ENCODE measurements at places on chromosomes 2 and 18. TPM values are rescaled to one million over a fixed set of nuclear protein-coding genes. Genes with fewer than 3 reads are reported as not detected.

- H3K4me3 ChIP-seq, result no peak overlapping the region
- no peaks in the 10 kb centered on the region for H3K4me1 ChIP-seq
Measured at GRCh38 chr2:216743781-216744180, 48.4 kb upstream of the IGFBP5 start.

Gene SERPINB12
- not detected for total RNA-seq

DNA sequence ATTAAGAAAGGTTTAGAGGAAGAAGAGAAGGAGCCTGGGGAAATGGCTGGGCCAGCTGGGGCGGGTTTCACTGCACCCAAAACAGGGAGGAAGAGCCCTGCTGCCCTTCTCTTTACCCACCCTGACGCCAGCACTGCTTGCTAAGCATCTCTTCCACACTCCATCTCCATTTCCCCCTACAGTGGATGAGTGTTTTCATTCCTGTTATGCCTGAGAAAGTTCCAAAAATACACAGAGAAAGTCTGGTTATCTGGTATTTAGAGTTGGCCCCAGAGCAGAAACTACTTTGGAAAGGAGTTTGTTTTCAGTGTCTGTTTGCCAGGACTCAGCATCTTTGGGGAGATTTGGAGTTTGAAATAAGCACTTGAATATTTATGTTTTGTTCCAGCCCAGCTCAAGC, 451.0 kb downstream of the SLC4A3 start:
- no peaks in the 10 kb centered on the region for H3K27me3 ChIP-seq
- H3K27ac ChIP-seq, result no peak overlapping the region
- peak; percentile 54 for DNase-seq
- H3K4me1 ChIP-seq, result peaks cover 27% of the 10 kb centered on the region
- no peaks in the 10 kb centered on the region for H3K36me3 ChIP-seq

Gene REG3A
- not detected for total RNA-seq

GRCh38 chr2:64330281-64331113, 123.5 kb upstream of the LGALSL start:
- no peaks in the 10 kb centered on the region for H3K36me3 ChIP-seq
- no peaks in the 10 kb centered on the region for H3K27me3 ChIP-seq
- peak; percentile 88 for DNase-seq
- H3K27ac ChIP-seq, result peak overlapping the region; percentile 66
- no peak overlapping the region for H3K4me3 ChIP-seq

Gene UGT1A5
- total RNA-seq, result not detected

DNA sequence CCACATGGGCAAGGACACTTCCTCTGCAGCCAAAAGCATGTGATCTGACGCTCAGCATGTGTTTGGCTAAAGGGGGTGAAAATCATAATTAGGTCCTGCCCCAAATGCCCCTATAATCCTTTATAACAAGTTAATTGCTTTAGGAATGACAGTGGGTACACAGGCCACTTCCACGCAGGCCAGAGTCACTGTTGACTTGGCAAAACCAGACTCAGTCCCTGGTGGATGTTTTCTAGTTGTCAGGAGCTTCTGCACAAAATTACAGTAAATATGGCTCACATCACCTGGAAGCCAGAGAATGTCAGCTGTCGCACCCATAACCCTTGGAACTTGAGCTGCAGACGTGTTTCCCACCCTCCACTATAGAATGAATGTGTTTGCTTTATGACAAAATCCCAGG, 13.3 kb upstream of the PXDN start:
- no peaks in the 10 kb centered on the region for H3K27me3 ChIP-seq
- no peak overlapping the region for H3K27ac ChIP-seq
- no peaks in the 10 kb centered on the region for H3K36me3 ChIP-seq

Gene ACADL
- 34.8 TPM for total RNA-seq

Gene OSR1
- 36.2 TPM for total RNA-seq

- H3K27ac ChIP-seq, result no peak overlapping the region
- H3K36me3 ChIP-seq, result peaks cover 35% of the 10 kb centered on the region
- no peaks in the 10 kb centered on the region for H3K27me3 ChIP-seq
- no peaks in the 10 kb centered on the region for H3K4me1 ChIP-seq
- no peak for DNase-seq
- no peak overlapping the region for H3K4me3 ChIP-seq
Measured at GRCh38 chr2:218746960-218747359, 35.0 kb upstream of the CYP27A1 start.

Gene MYCN
- total RNA-seq, result 5.2 TPM

Gene SULT1C2
- total RNA-seq, result 4.8 TPM

Gene UGT1A3
- total RNA-seq, result not detected

Gene ZNF513
- 8.0 TPM for total RNA-seq

GRCh38 chr2:232795920-232796319, 19.6 kb upstream of the KCNJ13 start:
- H3K4me1 ChIP-seq, result no peaks in the 10 kb centered on the region
- H3K27me3 ChIP-seq, result no peaks in the 10 kb centered on the region
- no peak overlapping the region for H3K27ac ChIP-seq
- no peak overlapping the region for H3K4me3 ChIP-seq
- H3K36me3 ChIP-seq, result peaks cover 40% of the 10 kb centered on the region

Gene RNF152
- total RNA-seq, result 55.6 TPM

DNA sequence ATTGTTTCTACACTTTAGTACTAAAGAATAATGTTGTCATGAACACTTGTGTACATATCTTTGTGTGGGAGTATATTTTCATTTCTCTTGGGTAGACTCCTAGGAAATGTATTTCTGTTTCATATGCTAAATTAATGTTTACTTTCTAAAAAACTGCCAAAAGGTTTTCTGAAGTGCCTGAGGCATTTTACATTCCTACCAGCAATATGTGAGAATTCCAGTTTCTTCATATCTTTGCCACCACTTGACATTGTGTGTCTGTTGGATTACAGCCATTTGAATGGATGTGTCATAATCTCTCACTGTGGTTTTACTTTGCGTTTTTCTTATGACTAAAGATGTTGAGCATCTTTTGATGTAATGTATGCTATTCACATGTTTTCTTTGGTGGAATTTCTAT, 428.2 kb upstream of the KCNH7 start:
- DNase-seq, result no peak
- no peaks in the 10 kb centered on the region for H3K36me3 ChIP-seq

GRCh38 chr2:32068-32467, 14.2 kb downstream of the FAM110C start:
- no peaks in the 10 kb centered on the region for H3K27me3 ChIP-seq
- H3K36me3 ChIP-seq, result no peaks in the 10 kb centered on the region
- no peak for DNase-seq
- no peaks in the 10 kb centered on the region for H3K4me1 ChIP-seq

Gene FMNL2
- total RNA-seq, result 81.4 TPM

Gene ATG4B
- total RNA-seq, result 74.9 TPM

GRCh38 chr2:217418544-217418943, 558.7 kb upstream of the TNP1 start:
- no peak overlapping the region for H3K4me3 ChIP-seq
- H3K36me3 ChIP-seq, result no peaks in the 10 kb centered on the region

DNA sequence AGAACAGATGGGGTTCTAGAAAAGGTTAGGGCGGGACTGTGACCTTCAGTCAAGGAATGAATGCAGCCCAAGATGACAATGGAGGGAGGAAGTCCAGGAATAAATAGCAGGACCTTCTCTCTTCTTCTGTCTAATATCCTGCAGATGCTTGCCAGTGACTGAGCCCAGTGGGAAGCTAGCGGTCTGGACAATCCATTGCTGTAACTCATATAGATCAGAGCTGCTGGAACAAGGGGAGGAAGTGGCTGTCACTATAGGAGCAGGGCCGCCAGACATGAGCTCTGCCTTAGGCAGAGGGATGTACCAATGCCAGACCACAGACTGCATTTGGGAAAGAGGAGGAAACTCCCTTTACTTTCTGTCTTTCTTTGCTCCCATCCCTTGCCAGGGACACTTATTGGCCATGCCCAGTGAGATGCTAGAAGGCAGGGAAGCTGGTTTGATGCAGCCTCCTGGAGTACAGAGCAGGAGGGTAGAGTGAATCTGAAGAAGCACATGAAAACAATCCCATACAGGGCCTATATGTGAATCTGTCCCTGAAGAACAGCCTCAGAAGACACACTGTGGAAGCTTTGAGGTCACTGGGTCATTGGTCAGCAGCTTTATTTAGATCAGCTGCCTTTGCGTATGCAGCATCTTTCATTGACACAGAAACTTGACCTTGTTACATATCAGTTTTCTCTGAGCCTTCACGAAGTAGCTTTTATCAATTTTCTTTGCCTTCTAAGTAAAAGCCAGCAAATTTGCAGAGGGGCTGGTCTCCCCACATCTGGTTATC, 65.4 kb downstream of the CCDC85A start:
- no peaks in the 10 kb centered on the region for H3K4me1 ChIP-seq
- H3K36me3 ChIP-seq, result no peaks in the 10 kb centered on the region
- H3K27me3 ChIP-seq, result no peaks in the 10 kb centered on the region
- no peak overlapping the region for H3K4me3 ChIP-seq

Gene LOXHD1
- 1.9 TPM for total RNA-seq

- no peak for DNase-seq
- no peaks in the 10 kb centered on the region for H3K4me1 ChIP-seq
- no peak overlapping the region for H3K4me3 ChIP-seq
- no peak overlapping the region for H3K27ac ChIP-seq
- H3K36me3 ChIP-seq, result no peaks in the 10 kb centered on the region
Measured at GRCh38 chr2:168998609-168999211, 32.4 kb downstream of the ABCB11 start.

GRCh38 chr18:44579028-44579702, 101.5 kb upstream of the SETBP1 start:
- no peak overlapping the region for H3K27ac ChIP-seq
- no peaks in the 10 kb centered on the region for H3K36me3 ChIP-seq
- no peak overlapping the region for H3K4me3 ChIP-seq

Gene SIX2
- total RNA-seq, result 0.34 TPM

Gene GPR45
- total RNA-seq, result not detected

Gene MREG
- total RNA-seq, result 16.4 TPM

- no peaks in the 10 kb centered on the region for H3K27me3 ChIP-seq
- H3K4me1 ChIP-seq, result no peaks in the 10 kb centered on the region
- no peak overlapping the region for H3K27ac ChIP-seq
- DNase-seq, result peak; percentile 60
- no peak overlapping the region for H3K4me3 ChIP-seq
Measured at GRCh38 chr2:72770879-72771461, 54.9 kb downstream of the EXOC6B start.

Gene SESTD1
- 96.4 TPM for total RNA-seq

- no peaks in the 10 kb centered on the region for H3K27me3 ChIP-seq
- no peaks in the 10 kb centered on the region for H3K4me1 ChIP-seq
- no peak overlapping the region for H3K27ac ChIP-seq
- H3K36me3 ChIP-seq, result no peaks in the 10 kb centered on the region
- H3K4me3 ChIP-seq, result no peak overlapping the region
Measured at GRCh38 chr2:195413422-195413821, 243.6 kb upstream of the SLC39A10 start.

Gene TRIM43
- total RNA-seq, result not detected

Gene FAM124B
- 1.6 TPM for total RNA-seq

DNA sequence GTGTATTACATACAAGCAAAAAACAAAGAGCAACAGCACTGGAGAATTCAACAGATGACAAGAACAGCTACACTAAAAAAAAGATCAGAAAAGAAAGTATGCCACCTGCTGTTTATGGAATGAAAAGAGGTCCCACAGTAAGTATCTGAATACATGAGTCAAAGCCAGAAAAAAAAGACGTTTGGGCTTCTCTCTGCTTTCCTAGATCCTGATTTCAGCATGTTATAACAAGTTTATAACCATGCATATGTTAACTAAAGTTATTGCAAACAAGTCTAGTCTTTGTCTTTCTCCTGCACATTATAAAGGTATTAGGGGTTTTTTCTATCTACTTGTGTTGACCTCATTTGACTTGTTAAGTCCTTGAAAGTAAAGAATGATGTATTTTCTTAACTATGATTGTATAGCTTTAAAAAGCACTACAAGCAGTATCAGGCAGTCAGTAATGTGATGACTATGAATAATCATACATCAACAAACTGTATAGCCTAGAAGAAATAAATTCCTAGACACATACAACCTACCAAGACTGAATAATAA, 108.5 kb upstream of the COL5A2 start:
- no peaks in the 10 kb centered on the region for H3K27me3 ChIP-seq
- no peak overlapping the region for H3K27ac ChIP-seq
- DNase-seq, result peak; percentile 87

Gene DYNAP
- not detected for total RNA-seq

Gene GLI2
- total RNA-seq, result 5.8 TPM

GRCh38 chr18:56146565-56146964, 491.8 kb downstream of the TXNL1 start:
- H3K4me1 ChIP-seq, result no peaks in the 10 kb centered on the region
- H3K27me3 ChIP-seq, result no peaks in the 10 kb centered on the region
- H3K36me3 ChIP-seq, result no peaks in the 10 kb centered on the region
- DNase-seq, result no peak
- no peak overlapping the region for H3K4me3 ChIP-seq

GRCh38 chr18:32469691-32470459, 807 bp downstream of the GAREM1 start:
- H3K27me3 ChIP-seq, result no peaks in the 10 kb centered on the region
- no peaks in the 10 kb centered on the region for H3K36me3 ChIP-seq
- peak overlapping the region; percentile 15 for H3K27ac ChIP-seq
- H3K4me3 ChIP-seq, result peak overlapping the region; percentile 59

GRCh38 chr2:44100351-44100750, 68.3 kb upstream of the PPM1B start:
- no peak overlapping the region for H3K4me3 ChIP-seq
- no peaks in the 10 kb centered on the region for H3K27me3 ChIP-seq
- H3K4me1 ChIP-seq, result no peaks in the 10 kb centered on the region
- DNase-seq, result no peak

GRCh38 chr2:207137596-207138337, 28.0 kb downstream of the KLF7 start:
- H3K4me3 ChIP-seq, result no peak overlapping the region
- no peaks in the 10 kb centered on the region for H3K27me3 ChIP-seq

Gene IAH1
- 29.4 TPM for total RNA-seq

- H3K27ac ChIP-seq, result no peak overlapping the region
- H3K36me3 ChIP-seq, result no peaks in the 10 kb centered on the region
- H3K4me1 ChIP-seq, result no peaks in the 10 kb centered on the region
- H3K27me3 ChIP-seq, result no peaks in the 10 kb centered on the region
Measured at GRCh38 chr2:177348733-177349693, 43.6 kb upstream of the AGPS start.

GRCh38 chr2:236738030-236738429, 168.4 kb downstream of the ACKR3 start:
- H3K27ac ChIP-seq, result no peak overlapping the region
- no peaks in the 10 kb centered on the region for H3K36me3 ChIP-seq
- peaks cover 6% of the 10 kb centered on the region for H3K4me1 ChIP-seq
- no peaks in the 10 kb centered on the region for H3K27me3 ChIP-seq
- DNase-seq, result no peak
- no peak overlapping the region for H3K4me3 ChIP-seq

Gene TXNL1
- 54.3 TPM for total RNA-seq

Gene IGFBP5
- total RNA-seq, result 139 TPM

Gene SF3B1
- 432 TPM for total RNA-seq

Gene CCDC150
- 7.1 TPM for total RNA-seq

Measured in lung (tissue), 17 donors.